AML-193 (cell line): ENCODE measurements at places on chromosomes 1 and 21.

- peak; percentile 15 for DNase-seq
Measured at GRCh38 chr1:6075748-6076147, 30.1 kb downstream of the KCNAB2 start.

GRCh38 chr1:62796221-62796620 is 12.3 kb downstream of the ATG4C start:
- DNase-seq, result peak; percentile 85

GRCh38 chr1:187960125-187960638 is 1131.4 kb downstream of the PLA2G4A start:
- DNase-seq, result no peak

GRCh38 chr1:153032677-153033308 is 1.8 kb downstream of the SPRR1B start:
- DNase-seq, result no peak

DNA sequence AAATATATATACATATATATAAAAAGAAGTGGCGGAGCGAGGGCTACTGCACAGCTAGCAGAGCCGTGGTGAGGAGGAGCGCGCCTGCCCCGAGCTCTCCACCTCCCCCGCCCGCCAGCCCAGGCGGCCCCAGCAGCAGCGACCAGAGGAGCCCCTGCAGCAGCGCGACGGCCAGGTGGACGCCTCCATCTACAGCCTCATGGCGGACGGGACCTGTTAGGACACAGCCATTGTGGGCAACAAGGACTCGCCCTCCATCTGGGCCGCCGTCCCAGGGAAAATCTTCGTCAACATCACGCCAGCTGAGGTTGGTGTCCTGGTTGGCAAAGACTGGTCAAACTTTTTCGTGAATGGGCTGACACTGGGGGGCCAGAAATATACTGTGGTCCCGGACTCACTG is 41.9 kb upstream of the REG4 start:
- DNase-seq, result no peak

GRCh38 chr1:206419783-206420182 is 50.5 kb upstream of the IKBKE start:
- DNase-seq, result no peak

DNA sequence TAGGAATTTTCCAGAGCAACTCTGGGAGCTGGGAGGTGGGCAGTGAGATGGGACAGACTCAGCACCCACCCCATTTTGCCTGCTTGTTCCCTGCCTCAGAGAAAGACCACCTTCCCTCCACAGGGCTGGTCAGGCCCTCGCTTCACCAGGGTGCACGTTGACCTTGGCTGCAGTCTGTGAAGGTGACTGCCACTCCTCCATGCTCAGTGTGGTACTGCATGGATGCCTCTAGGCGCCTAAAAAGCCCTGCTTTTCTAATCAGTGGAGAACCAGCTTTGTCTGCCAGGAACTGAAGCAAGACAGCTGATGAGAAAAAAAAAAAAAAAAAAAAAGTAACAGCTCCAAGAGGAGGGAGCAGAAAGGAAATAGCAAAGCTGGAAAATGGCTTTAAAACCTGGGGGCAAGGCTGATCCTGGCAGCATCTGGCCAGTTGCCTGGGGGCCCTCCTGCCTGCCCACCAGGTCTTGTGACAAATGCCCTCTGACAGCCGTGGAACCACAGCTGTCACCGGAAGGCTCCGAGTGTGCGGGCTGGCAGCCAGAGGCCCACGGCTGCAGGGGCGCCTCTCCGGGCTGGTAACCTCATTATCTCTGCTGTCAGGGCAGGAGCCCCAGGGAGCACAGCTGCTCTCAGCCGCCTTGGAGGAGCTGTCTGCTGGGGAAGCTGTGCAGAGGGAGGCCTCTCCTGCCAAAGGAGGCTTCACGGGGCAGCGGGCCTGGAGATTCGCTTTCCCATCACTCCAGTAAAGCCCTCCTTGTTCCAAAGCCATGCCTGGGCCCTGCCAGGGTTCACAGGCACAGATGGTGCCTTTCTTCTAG is 13.7 kb downstream of the KIAA1614 start:
- no peak for DNase-seq

GRCh38 chr1:193524616-193525015 is 338.2 kb upstream of the B3GALT2 start:
- DNase-seq, result no peak

DNA sequence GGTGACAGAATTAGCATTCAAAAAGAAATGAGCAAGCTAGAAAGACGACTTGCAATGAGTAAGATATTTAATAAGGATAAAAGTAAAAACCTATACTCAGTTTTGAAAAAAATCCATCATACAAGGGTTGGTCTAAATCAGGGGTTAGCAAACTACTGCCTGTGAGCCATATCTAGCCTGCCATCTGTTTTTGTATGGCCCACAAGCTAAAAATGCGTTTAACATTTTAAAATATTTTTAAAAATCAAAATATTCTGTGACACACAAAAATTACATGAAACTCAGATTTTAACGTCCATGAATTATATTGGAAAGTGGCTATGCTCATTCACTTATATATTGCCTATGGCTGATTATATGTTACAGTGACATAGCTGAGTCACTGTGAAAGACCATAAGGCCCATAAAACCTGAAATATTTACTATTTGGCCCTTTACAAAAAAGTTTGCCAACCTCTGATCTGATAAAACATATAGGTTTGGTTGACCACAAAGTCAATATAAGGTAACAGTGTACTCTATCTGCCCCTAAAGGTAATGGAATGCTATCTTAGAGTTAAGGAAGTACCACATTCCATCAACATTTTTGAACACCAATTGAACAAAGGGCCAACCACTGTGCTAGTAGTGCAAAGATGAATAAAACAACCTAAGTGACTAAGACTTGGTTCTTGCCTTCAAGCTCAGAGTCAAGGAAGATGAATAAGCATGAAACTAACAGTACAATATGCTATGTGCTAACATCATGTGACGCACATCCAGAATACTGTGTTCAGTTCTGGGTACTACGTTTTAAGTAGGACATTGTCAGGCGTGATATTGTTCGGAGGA is 3.2 kb downstream of the IFT25 start:
- DNase-seq, result no peak

GRCh38 chr1:241627453-241628259 is 12.5 kb downstream of the CHML start:
- DNase-seq, result peak; percentile 73

- no peak for DNase-seq
Measured at GRCh38 chr21:29145852-29146453, 15.5 kb downstream of the MAP3K7CL start.

DNA sequence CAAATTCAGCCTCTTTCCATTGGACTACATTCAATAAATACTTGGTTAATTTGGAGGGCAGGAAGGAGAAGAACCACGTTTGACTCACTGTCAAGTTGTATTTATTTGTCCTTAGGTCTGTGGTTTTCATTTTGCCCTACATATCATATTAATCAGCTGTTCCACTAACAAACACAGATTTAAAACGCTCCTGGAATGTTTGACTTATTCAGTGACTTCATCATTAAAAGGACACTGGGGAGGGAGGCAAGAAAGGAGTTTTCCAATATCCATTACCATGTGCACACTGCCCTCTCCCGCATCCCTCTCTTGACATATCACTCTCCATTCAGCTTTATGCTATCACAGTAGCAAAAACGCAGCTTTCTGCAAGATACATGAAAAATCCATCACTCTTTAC is 98.2 kb upstream of the C1orf87 start:
- DNase-seq, result no peak

DNA sequence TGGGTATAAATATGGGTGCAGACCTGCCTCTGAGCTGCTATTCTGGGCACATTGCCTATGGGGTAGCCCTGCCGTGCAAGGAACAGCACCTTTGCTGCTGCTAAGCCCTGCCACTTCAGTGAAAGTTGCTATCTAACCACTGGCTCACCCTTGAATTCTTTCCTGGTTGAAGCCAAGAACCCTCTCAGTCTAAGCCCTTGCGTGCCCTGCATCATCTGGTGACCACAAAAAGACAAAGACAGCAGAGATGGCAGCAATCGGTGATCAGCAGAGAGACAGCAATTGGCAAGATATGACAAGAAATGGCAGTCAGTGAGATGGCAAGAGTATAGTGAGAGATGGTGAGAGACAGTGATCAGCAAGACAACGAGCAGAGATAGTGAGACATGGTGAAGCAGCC is 418.3 kb downstream of the MATN1 start:
- no peak for DNase-seq

DNA sequence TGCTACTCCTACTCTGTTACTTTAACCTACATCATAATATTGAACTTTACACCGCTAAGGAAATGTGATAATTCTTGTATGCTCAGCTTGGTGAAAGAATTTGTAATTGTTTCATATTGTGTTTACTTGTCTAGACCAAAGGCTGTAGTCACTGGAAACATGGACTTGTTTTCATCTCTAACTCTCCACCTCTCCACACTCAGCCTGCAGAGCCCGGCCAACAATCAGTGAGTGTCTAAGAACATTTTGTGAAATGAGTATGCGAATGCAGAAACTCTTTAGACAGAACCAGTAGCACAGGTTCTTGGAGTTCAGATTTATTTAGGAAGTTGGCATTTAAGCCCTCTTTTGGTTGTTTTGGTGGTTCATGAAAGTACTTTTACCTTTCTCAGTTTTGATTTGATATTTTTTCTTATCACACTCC is 3.2 kb upstream of the RWDD3 start:
- DNase-seq, result no peak

DNA sequence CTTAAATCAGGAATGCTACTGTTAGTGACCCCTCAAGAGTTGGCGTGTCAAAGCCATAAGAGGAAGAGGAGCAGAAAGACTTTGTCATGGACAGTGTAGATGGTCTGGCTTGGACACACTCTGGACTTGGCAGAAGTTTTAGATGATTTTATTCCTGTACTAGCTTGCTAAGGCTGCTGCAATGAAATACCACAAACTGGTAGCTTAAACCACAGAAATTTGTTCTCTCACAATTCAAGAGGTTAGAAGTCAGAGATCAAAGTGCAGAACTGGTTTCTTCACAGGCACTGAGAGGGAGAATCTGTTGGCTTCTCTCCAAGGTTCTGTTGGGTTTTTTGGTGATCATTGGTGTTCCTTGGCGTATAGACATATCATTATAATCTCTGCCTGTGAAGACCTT is 869.8 kb upstream of the B3GALT2 start:
- DNase-seq, result no peak

DNA sequence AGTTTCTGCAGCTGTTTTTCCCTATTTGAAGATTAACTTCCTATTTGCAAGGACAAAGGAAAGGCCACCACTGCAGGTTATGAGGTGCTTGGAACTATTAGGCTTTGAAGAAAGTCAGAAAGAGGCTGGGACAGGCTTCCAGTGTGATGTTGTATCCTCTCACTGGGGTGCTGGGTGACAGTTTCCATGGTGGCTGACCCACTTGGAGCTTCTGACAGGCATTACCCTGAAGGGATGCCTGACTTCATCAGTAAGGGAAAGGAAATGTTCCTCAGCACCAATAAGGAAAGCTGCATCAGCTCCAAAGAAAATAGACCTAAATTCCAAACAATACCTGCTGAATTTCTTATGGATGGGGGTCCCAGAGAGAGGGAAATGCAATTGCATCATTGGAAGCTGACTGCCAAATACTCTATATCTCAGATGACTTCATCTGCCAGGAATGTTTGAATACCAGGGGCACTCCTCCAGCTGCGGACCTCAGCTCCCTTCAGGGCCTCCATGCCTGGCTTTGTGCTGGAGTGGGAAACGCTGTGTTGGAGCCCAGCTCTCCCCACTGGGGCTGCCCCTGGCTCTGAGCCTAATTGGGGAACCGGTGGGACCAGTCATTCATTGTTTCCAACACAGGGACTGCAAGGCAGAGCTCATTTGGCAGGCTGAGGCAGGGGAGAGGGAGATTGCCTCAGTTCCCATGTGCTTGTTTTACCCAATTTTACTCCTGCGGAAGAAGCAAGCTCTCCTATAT is 76.6 kb downstream of the RGL1 start:
- no peak for DNase-seq

DNA sequence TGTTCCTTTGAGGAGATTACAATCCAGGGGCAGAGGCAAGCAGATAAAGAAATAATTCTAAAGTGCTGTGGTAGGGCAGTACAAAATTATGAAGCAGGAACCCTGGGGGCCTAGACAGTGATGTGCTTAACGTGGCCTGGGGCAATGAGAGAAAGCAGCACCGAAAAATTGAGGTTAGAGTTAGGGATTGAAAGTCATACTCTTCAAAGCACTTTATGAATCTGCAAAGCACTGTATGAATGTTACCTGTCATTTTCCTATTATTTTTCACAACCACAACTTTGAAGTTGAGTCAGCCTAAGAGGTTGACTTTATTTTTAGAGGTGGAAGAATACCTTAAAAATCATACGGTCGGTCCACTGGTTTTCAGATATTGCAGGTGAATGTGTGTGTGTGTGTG is 183.4 kb upstream of the NFIA start:
- DNase-seq, result no peak

GRCh38 chr1:224521904-224522734 is 87.5 kb upstream of the WDR26 start:
- no peak for DNase-seq

DNA sequence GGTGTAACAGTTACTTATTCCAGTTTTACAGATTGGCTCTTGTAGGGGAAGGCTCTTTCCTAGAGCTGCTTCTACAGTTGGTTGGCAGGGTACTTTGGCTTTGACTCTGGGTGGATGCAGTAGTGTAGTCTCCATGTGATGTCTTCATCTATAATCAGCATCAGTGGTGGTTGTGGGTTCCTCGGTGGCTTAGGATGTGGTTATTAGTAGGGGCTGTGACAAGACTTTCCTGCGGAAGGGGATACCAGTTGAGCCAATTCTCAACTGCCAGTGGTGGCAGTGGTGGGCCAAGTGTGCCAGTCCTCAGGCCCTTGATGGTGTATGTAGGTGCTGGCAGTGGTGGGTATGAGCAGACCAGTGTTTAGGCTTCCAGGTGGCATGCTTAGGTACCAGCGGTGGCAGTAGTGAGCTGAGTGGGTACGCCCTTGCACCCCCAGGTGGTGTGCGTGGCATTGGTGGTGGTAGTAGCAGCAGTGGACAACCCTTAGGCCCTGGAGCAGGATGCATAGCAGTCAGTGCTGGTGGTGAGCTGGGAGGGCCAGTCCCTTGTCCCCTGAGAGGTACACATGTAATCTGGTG is 27.2 kb upstream of the KLF18 start:
- DNase-seq, result no peak

DNA sequence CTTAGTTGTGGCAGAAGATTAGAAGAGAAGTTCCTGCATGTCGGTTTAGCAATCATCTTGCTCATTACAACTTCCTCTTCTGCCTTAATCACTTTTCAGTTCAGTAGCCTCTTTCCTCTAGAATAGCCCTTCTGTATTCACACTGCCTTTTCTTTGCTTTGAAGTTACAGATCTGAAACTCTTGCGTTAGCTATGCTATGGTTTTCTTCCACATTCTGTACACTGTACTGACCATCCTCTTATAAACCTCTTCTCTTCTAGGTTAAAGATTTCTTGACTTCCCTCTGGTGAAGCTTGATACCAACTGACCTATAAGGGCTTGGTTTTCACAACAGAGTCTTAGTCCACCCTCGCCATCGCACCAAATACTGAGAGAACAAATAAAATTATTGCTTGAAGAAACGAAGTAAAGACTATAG is 35.0 kb downstream of the C21orf91 start:
- DNase-seq, result peak; percentile 89

- DNase-seq, result no peak
Measured at GRCh38 chr1:246139745-246140182, 367.3 kb downstream of the SMYD3 start.

GRCh38 chr1:82215056-82215852 is 414.5 kb downstream of the ADGRL2 start:
- DNase-seq, result no peak
